ENCODE measurements at places on chromosomes 3 and 15. TPM values are rescaled to one million over a fixed set of nuclear protein-coding genes. Genes with fewer than 3 reads are reported as not detected.

Gene HMCES
- total RNA-seq, result 35.3 TPM

Gene LRRN1
- 208 TPM for total RNA-seq

Gene DMXL2
- total RNA-seq, result 43.3 TPM

Gene ECE2
- total RNA-seq, result not detected

Gene TBC1D21
- not detected for total RNA-seq

Gene CSPG5
- total RNA-seq, result 2.5 TPM

DNA sequence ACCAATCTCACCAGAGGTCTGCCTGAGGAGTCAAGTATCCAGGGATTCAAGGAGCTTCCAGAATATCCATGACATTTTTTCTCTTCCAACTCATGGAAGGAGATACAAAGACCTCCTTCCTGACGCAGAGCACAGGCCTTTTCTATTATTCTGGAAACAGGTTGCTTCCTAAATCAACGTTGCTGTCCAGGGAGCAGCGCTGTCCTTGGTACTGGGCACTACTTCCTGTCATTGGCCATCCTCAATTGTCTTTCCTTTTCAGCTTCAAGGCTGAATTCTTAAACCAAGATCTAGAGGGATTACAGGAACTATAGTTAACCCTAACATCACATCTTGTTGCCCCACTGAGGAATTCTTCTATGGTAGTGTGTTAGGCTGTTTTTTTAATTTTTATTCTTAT is 50.4 kb upstream of the TBC1D21 start:
- no peak for DNase-seq

- DNase-seq, result no peak
These were observed 26.9 kb upstream of the PYDC2 start for GRCh38 chr3:191434024-191434423.

DNA sequence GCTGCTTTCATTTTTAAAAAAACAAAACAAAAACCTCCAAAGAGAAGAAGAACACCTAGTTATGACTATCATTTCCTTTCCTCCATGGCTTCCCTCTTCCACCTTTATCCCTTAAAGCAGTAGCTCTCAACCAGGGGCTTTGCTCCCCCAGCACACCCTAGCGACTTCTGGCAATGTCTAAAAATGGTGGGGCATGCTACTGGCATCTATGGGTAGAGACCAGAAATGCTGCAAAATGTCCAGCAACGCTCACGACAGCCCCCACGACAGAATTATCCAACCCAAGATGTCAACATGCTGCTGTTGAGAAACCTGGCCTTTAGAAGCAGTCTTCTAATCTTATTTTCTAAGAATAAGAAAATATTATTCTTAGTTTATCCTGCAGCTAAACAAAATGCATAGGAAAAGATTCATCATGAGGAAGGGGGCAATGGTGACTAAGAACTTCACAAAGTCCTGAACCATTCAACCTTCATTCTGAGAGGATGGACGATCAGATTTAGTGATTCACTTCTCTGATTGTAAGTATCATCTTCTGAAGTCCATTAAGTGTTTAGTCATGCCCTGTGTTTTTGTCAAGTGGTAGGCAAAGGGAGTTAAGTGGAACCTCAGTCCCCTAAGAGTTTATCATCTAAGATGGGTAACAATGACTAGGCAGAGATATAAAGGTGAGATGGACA is 81.7 kb downstream of the CCNL1 start:
- no peak for DNase-seq

DNA sequence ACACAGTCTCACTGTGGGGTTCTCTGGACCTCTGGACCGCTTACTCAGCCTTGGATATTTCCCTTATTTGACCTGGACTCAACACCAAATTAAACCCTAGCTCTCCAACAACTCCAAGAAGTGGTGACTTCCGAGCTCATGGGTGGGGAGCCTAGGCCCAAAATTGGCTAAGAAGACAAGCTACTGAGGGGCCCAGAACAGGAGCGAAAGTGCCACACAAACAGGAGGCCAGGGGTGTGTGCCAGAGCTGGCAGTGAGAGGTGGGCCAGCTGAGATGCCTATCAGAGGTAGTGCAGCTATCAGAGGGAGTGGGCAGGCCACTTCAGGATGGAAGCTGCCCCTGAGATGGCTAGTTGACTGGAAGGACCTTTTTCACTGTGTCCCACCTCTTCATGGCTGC is 151.1 kb upstream of the PRR20G start:
- no peak for DNase-seq

DNA sequence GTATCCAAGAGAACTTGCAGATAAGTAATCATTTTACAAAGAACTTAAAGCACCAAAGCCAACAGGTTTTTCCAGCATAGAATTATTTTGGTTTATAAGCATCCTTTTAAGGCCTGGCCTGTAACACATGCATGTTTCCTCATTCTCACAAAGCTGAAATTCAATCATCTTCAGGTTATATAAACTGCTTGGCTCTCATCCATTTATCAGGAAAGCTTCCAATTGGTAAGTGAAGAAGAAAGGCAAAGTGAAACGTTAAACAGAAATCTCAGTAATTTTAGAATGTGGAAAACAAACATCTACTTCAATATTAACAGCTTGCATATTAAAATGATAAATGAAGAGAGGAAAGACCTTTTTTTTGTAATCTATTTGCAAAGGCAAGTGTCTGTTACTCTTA is 1.6 kb downstream of the SERP1 start:
- no peak for DNase-seq

GRCh38 chr15:81400640-81401236 is 26.7 kb upstream of the TMC3 start:
- no peak for DNase-seq

GRCh38 chr3:127484601-127485388 is 105.7 kb downstream of the TPRA1 start:
- peak; percentile 7 for DNase-seq

DNA sequence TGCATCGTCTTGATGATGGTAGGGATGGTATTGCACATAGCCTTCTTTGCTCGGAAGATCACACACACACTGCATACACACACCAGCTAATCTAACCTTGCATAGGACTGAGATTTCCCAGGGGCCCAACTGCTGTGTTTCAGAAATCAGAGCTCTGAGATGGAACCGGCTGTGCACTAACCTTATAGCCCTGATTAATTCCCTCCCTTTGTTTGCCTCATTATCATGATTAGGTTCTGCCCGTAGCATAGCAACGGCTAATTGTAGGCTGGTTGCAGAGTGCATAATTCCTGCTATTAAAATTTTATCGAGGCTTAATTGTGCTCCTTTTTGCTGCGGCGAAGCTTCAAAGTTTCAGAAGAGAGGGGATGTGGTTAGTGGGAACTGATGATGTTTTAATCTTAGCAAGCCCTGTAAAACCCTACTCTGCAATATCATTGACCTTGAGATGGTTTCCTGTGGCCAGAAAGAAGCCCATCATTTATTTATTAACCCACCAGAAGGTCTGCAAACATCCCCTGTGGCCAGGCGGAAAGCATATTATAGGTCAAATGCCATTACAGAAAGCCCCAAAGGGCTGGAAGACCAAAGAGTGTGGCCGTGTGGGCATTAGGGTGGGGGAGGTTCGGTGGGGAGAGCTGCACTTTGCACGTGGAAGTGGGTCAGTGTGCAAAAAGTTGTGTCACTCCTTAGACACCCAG is 56.2 kb upstream of the GLCE start:
- no peak for DNase-seq

- DNase-seq, result no peak
These were observed 303.1 kb downstream of the RPLP1 start for GRCh38 chr15:69755551-69756310.

GRCh38 chr3:50502225-50502583 is 1.2 kb downstream of the CACNA2D2 start:
- no peak for DNase-seq

- DNase-seq, result no peak
These were observed 204.9 kb downstream of the TIGIT start for GRCh38 chr3:114498539-114499370.

GRCh38 chr3:150040097-150040496 is 69.4 kb upstream of the PFN2 start:
- DNase-seq, result no peak

DNA sequence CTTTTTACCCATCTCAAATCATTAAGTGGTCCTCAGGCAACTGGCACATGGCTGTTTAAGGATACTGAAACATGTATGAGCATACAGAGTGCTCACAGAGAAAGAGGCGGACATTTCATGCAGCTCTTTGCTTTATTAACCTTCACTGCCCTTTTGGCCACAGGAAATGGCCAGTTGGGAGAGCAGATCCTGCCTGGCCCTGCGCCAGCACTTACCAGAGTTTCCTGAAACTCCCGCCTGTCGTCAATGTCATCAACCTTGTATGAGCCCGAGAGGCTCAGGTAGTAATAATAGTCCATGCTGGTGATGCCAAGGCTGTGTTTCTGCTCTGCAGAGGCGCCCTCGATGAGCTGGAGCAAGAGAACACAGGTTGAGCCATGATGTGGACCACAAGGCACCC is 17.8 kb downstream of the LDHAL6B start:
- no peak for DNase-seq

DNA sequence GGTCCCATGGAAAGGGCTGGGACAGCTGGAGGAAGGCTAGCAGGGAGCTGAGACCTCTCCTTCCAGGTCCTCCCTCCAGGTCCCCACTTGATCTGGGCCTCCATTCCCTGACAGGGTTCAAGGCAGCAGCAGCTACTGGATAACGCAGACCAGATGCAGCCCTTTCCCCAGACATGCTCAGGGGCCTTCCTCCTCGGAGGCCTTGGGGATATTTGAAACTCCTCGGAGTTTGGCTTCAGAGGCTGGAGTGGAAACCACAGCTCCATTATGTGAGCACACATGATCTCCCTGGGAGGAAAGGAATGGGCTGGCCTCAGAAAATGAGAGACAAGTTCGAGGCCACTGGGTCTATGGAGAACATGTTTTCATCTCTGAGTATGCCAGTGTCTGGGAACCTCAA is 119.3 kb downstream of the SMAD6 start:
- no peak for DNase-seq

- DNase-seq, result no peak
These were observed 33.8 kb downstream of the DRD3 start for GRCh38 chr3:114144909-114145688.

GRCh38 chr3:78434801-78435200 is 1333.0 kb downstream of the ROBO1 start:
- no peak for DNase-seq

DNA sequence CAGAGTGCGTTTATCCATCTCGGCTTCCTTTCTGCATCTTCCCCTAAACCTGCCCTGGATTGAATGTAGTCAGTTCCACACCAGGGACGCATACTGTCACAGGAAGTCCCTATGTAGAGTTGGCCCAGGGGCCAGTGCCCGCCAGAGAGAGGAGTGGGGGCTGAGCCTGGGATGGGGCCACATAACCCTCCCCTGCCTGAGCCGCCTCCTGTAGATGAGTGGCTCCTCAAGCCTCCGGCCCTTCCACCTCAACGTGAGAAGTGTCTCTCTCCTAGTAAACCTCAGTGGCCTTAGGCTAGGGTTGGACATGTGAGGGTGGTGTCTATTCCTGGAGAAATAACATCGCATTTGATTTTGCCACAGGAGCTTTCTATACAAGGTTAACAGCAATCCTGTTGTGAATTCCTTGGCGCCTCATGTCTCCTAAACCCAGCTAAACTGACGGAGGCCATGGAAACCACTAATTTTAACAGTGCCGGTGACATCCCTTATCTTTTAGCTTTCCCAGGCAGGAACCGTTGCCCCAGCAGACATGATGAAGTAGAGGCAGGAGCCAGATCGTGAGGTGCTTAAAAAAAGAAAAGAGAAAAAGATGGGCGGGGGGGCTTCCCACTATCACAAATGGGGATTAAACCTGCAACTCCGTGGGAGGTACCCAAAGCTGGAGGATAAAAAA is 171.1 kb downstream of the CHDH start:
- DNase-seq, result no peak

- DNase-seq, result no peak
These were observed 15.5 kb downstream of the SLC25A26 start for GRCh38 chr3:66236281-66236680.
